NCI-H2081 treated with DMSO at 0.1 percent for 48 hours (cell line): ENCODE measurements at places on chromosomes 7 and 10.

DNA sequence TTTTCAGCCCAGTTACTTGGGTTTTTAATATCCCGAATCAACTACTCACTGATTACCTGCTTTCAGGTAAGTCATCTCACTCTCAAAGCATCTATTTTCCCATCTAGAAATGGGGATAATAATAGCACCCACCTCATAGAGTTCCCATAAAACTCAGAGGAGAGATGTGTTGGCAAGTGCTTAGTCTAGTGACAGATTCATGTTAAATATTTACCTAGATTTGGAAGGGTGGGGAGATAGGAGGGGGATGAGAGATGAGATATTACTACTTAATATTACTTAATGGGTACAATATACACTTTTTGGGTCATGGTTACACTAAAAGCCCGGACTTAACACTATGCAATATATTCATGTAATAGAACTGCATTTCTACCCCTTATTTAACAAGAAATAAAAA, 7.0 kb upstream of the A1CF start:
- no peak for DNase-seq

DNA sequence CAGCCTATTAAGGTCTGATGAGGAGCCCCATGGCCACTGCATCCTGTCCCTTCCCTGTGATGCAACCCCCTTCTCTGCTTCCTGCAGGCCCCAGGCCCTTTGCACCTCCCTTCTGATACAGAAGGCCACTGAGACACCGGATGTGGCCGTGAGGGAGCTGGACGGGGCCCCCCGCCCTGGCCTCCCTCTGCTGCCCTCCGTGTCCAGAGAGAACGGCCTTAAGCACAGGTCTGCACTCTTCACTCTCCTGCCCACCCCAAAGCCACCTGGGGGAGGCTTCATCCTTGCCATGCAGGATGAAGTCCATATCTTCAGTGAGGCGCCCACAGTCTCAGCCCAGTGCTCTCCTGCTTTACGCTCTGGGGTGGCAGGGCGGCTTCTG, 86.9 kb upstream of the GNA12 start:
- DNase-seq, result no peak

DNA sequence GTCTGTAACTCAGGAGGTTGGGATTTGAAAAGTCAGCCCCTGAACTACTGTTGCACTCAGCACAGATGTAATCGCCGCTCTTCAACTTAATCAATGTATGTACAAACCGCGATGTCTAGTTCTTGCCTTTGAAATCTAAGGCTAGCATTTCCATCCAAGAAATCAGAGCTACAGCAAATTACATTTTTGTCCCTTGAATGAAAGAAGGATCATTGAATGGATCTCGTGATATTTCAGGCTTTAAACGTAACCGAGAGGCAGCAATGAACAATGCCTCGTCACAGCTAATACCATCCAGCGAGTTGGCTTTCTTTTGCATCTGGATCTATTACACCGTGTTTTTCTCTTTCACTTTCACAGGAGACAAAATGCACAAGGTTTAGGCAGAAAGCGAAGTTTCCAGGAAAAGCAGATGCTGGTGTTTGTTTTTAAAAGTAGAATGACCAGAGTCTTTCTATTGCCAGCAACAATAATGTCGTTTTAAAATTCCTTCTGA, 5.5 kb downstream of the SKIDA1 start:
- DNase-seq, result no peak

DNA sequence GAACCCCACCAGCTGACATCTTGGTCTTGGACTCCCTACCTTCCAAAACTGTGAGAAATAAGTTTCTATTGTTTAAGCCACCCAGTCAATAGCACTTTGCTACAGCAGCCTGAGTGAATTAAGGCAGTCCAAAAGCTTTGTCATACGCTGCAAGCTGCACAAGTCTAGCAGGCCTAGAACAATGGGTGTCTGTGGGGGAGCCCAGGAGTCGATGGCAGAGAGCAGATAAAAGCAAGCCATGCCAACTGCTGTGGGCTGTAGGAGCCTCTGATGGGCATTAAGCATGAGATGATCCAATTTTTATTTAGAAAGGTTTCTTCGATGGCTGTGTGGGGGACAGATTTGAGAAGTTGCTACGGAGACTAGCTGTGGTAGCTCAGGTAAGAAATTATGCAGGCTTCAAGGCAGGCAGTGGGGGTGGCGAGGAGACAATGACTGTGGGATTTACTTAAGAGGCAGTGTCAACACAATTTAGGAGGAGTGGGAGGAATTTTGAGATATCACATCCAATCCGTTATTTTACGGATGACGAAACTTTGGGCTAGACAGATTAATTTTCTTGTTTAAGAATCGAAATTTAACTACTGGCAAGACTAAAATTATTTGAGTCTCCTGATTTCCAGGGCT, 110.4 kb downstream of the NRCAM start:
- DNase-seq, result no peak

GRCh38 chr10:107899075-107899474, 734.6 kb upstream of the SORCS1 start:
- DNase-seq, result no peak

- no peak for DNase-seq
Measured at GRCh38 chr7:77320137-77320536, 96.0 kb downstream of the GSAP start.

DNA sequence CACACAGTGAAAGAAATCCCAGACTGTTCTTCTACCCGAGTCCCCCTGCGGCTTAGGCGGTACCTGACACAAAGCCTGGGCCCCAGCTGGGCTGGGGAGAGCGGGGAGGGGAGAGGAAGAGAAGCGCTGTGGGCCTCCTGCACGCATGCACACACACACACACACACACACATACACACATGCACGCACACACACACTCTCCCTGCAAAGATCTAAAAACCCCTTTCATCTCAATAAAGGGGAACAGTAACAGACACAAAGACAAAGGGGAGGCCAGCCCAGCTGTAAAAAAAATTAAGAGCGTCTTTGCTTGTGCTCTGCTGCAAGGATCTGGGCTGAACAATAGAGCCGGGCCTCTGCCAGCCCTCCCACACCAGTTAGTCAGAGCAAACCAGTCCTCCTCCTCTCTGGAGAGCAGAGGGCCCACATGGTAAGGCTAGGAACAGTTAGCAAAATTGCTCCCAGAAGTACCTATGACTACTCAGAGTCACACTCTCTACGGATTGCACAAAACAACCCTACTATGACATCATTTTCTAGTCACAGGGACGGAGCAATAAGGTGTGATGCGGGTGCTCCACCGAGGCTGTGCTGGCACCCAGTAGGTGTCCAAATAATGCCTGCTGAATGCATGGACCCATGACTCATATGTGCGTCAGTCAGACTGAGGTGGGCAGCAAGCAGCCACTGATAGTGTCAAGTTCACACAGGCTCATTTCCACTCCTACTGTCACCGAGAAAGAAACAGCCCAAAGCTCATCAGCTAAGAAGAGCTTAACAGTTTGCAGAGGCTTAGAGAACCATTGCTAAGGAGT, 9.2 kb downstream of the ITPRIP start:
- DNase-seq, result no peak

DNA sequence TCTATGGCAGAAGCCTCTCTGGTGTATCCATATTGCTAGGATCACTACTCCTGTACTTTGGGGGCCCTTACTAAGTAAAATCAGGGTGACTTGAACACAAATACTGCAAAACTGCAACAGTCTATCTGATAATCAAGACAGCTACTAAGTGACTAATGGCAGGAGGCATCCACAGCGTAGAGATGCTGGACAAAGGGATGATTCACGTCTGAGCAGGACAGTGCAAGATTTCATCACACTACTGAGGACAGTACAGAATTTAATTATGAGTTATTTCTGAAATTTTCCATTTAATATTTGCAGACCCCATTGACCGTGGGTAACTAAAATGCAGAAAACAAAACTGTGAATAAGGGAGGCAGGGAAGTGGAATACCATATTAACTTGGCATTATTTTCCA, 10.4 kb downstream of the CUL2 start:
- DNase-seq, result no peak
